NCI-H774 (cell line): ENCODE measurements at places on chromosomes 6 and 20.

DNA sequence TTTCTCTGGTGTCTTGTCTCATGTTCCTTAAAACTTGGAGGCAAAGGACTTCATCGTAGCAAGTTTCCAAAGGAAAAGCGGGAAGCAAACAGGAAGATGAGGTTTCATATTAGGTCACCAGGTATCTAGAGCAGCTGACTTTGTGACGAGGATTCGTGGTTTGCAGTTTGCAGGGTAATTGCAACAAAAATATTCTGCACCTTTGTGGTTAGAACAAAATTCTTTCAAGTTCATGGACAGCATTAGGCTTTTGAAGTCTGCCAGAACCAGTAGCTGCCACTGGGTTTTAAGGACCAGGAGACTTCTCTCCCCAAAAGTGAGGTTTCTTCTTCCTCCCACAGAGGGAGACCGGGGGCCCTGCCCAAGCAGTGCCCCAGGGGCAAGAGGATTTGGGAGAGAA is 63.4 kb downstream of the RPP40 start:
- DNase-seq: no peak

- no peak for DNase-seq
These were observed 52.1 kb downstream of the RIPOR2 start for GRCh38 chr6:24883618-24884017.

DNA sequence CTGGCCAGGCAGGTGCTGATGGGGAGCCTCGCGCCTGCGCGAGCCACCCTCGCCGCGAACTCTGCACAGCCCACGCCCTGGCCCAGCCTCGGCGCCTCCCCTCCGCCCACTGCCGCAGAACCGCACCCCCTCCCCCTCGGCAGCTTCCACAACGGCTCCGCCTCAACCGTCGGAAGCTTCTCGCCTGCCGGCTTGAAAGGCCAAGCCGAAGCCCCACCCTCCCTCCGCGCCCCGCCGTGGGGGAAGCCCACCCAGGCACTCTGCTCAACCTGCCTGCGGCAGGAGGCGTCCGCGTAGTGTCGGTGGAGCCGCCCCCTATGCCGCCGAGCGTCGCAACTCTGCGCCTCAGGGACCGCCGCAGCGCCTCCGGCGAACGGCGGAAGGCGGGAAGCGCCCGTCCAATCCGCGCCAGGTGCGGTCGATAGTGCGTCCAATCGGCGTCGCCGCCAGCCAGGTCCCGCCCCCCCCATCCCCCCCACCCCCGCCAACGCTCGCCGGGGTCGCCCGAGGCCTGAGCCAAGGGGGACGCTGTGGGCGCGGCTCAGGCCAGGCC is at the start of gene SYCP2:
TSS of gene SYCP2 (minus strand) at position 342 of the 553 bp plus-strand sequence. CDS start 11,224 bp downstream, outside the sequence.
- DNase-seq: no peak

DNA sequence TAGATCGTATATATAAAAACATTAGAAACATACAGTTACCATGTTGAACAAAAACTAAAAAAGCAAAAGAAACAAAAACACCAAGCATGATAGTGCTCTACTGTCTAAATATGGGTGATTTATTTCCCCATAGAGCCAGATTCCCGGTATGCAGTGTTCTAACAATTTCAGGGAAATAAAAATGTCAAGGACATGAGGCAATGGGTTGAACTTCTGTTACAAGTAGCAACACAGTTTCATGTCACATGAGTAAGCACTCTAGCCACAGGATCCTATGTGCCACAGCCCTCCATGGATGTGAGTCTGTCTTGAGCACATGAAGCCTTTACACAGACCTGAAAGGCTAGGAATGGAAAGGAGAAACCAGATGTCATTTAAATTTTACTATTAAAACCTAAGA is 96.0 kb downstream of the MAP3K5 start:
- DNase-seq: no peak

DNA sequence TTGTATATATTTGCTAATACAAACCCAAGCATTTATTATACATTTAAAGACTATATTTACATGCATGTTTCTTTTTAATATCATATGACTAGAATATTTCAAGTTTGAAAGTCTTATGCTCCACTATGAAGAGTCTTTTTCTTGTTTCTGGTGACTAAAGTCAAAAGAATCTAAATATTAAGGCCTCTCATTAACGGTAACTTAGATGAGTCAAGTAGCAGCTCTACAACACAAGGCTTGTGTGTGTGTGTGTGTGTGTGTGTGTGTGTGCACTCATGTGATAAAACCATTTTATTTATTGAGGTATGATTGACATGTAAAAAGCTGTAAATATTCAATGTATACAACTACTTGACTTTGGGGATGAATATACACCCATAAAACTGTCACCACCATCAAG is 275.6 kb downstream of the TFAP2B start:
- no peak for DNase-seq

DNA sequence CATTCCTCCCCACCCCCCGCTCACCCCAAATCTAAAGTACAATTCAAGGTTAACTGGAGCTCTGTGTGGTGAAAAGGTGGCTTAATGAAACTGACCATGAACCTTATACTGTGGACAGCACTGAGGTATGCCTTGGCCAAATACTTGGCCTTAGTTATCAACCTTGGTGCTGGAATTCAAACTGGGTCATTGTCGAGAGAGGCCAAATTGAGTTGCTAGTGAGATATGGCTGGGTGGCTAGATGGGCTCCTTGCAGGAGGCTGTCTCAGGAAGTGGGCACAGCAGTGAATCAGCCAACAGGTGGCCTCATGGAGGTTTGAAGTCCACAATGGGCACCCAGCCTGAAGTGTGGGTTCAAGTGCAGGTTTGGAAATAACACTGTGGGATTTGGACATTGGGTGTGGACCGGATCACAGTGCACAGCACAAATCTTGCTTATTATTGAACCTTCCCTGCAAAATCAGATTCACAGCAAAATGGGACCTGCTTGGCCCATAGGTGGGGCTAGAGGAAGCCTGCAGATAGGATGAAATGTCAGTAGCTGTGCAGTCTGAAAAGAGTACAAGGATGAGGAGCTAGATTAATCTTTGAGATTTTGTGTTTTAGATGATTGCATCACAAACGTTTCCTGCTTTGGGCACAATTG is 5.6 kb upstream of the BTBD3 start:
- no peak for DNase-seq

DNA sequence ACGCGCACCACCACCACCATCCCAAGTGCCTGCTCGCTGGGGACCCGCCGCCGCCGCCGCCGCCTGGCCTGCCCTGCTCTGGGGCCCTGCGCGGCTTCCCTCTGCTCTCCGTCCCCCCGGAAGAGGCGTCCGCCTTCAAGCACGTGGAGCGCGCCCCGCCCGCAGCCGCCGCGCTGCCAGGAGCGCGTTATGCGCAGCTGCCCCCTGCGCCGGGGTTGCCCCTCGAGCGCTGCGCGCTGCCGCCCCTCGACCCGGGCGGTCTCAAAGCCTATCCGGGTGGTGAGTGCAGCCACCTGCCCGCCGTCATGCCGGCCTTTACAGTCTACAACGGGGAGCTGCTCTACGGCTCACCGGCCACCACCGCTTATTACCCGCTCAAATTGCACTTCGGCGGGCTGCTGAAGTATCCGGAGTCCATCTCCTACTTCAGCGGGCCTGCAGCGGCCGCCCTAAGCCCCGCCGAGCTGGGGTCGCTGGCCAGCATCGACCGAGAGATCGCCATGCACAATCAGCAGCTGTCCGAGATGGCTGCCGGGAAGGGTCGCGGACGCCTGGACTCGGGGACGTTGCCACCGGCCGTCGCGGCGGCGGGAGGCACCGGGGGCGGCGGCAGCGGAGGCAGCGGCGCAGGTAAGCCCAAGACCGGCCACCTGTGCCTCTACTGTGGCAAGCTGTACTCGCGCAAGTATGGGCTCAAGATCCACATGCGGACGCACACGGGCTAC is 7.2 kb downstream of the PRDM13 start:
- peak; percentile 56 for DNase-seq

- no peak for DNase-seq
These were observed 62.6 kb downstream of the OGFRL1 start for GRCh38 chr6:71351190-71351589.

DNA sequence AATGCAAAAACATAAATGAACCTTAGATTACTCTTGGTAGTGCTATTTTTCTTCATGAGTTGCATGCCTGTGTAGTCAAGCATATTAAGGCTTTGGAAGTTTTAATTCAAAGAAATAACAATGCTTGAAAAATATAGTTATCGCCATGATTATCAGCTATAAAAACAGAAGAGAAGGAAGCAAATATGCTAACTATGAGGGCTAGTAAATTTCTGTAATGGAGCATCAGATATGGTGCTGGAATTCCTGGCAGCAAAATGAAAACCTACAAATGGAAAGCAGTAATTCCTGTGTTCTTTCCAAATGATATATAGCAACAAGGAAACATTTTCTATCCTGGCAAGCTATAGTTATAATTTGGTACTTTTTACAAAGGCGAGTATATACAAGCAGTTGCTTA is 29.7 kb downstream of the DOP1A start:
- DNase-seq: no peak

GRCh38 chr20:2829376-2829775 is 11.1 kb downstream of the PCED1A start:
- no peak for DNase-seq

- DNase-seq: no peak
These were observed 129.0 kb downstream of the EDN3 start for GRCh38 chr20:59429396-59429795.

GRCh38 chr6:153048631-153049030 is 46.1 kb upstream of the MTRF1L start:
- no peak for DNase-seq

DNA sequence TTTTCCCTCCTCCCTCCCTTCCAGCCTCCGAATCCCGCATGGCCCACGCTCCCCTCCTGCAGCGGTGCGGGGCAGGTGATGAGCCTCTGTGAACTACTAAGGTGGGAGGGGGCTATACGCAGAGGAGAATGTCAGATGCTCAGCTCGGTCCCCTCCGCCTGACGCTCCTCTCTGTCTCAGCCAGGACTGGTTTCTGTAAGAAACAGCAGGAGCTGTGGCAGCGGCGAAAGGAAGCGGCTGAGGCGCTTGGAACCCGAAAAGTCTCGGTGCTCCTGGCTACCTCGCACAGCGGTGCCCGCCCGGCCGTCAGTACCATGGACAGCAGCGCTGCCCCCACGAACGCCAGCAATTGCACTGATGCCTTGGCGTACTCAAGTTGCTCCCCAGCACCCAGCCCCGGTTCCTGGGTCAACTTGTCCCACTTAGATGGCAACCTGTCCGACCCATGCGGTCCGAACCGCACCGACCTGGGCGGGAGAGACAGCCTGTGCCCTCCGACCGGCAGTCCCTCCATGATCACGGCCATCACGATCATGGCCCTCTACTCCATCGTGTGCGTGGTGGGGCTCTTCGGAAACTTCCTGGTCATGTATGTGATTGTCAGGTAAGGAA is at the start of gene OPRM1:
TSS of gene OPRM1 (plus strand) at position 10 of the 612 bp plus-strand sequence. CDS start at position 315, 305 bp downstream.
- DNase-seq: no peak

GRCh38 chr20:24632581-24632980 is 163.2 kb downstream of the SYNDIG1 start:
- no peak for DNase-seq

GRCh38 chr6:24969343-24969860 is 33.6 kb upstream of the RIPOR2 start:
- DNase-seq: no peak

- no peak for DNase-seq
These were observed 77.9 kb downstream of the MRPL14 start for GRCh38 chr6:44049163-44049988.

DNA sequence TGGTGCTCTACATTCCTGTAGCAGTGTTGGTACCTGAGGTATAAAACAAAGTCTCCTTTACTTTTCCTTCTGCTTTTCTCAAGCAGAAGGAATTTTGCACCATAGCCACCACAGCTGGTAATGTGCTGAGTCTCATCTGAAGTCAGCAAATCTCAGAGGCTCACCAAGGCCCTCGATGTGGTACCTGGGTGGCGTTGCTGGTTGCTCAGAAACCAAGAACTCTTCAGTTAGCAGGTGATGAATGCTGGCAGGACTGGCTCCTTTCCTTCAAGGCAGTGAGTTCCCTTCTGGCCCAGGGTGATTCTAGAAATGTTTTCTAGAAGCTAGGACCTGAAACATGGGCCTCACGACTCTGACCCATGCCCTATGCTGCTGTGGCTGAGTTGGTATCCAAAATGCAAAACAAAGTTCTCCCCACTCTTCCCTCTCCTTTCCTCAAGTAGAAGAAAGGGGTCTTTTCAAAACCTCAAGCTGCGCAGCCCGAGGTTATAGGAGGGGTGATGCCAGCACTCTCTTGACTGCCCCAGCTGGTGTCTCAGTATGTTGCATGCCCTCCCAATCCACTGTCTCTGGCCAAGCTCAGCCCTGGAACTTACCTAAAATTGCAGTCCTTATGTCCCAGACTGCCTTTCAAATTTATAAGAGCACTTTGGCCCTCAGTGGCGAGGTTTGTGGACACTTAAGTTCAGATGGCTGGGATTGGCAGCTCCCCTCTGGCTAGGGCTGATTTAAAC is 592.3 kb downstream of the FRK start:
- DNase-seq: no peak

GRCh38 chr6:169163411-169163901 is 90.2 kb downstream of the THBS2 start:
- DNase-seq: no peak
